ENCODE measurements at places on chromosomes 16 and 17.

DNA sequence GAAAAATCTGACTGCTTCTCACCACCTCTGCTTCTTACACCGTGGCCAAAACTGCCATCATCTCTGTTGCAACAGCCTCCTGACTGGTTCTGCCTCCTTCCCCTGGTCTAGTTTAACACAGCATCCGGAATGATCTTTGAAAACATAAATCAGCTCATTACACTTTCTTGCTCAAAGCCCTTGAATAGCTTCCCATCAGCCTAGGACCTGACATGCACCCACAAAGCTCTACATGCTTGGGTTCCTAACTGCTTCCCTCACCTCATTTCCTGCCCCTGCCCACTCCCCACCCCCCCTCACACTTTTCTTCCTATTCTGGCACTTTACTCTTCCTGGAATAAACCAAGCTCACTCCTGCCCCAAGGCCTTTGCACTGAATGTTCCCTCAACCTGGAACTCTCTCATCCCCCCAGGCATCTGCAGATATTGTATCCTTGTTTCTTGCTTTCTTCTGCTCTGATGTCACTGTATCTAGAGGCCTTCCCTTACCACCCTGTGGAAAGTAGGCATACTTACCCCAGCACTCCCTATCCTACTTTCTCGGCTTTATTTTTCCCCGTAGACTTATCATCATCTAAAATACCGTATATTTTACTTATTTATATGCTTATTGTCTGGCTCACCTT, 112.4 kb downstream of the FTO start:
- no peak for DNase-seq

DNA sequence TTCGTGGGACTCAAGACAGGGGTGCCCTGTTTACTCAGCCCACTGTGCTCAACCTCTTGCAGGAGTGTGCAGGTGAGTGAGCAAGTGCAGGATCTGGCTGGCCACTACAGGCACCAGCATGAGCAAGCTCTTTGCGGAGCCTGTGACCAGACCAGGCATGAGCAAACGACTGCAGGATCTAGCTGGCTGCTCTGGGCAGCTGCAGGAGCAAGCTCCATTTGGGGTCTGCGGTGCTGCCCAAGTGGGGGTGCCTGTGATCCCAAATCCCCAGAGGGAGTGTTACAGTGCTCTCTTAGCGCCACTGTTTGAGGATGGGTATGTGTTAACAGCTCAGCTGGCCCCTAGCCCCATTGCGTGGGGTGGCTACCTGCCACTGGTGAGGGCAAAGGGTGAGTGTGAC, 2.4 kb downstream of the USP6 start:
- no peak for DNase-seq

DNA sequence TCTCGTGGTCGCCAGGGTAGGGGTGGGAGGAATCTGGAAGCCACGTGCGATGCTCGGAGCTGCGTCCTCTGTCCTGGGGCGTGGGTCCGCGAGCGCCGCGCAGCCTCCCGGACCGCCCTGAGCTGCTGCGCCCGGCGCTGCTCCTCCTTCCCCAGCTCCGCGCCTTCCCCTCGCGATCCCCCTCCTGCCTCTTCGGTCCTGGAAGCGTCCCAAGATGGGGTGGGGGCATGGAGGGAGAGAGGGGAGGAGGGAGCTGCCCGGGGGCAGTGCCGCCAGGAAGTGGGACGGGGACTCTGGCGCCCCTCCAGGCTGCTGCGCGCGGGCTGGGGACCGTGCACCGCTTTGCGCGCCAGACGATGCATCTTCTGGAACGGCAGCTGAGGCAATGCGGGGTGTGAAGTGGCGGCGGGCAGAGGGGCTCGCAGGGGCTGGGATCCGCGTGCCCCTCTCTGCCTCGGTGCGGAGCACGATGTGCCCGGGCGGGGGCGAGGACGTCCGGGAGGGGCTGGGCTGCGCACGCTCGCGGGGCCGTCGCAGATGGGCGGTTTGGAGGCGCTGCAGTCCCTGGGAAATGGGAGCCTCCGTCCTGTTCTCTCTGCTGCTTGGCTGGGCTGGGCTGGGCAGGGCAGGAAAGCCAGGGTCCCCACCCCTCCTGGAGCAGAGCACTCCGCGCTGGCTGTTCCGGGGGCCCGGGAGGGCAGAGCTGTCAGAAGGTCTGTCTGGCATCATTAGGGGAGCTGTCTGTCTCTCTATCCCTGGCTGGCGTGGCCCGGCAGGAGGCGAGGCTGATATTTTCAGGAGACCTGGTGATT, 388.0 kb downstream of the SEC14L1 start:
- peak; percentile 60 for DNase-seq

DNA sequence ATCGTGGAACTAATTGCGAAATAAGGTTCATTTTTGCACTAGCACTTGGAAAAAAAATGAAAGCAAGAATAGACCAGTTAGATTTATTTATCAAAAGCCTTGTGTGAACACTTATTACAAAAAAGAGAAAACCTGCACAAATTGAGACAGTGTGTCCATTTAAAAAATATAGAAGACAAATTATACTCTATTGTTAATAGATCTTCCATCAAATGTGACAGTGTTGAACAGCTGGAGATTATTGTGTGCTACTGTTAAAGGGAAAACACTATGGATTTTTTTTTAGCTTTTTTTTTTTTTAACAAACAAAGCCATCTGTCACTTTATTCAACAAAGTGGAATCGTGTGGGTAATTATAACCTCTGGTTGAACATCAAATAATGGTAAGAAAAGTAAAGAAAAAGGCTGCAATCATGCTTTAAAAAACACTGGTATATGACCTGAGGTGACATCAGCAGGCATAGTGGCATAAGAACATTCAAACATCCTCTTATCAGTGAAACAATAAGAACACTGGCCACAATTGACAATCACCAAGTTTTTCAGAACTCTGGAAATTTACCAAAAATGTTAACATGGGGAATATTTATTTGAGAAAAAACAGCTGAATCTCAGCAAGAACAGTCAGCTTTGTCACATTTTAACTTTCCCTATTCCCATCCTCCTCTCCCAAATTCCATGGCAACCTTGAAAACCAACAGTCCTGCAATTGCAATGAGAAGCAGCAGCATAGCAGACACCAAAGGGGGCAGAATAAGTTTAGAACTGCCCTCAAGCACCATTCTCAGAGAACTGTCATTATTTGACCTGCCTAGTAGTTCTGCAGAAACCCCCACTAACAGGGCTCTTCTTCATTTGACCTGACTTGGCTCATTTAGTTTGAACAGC, 442.3 kb upstream of the MON1B start:
- no peak for DNase-seq

DNA sequence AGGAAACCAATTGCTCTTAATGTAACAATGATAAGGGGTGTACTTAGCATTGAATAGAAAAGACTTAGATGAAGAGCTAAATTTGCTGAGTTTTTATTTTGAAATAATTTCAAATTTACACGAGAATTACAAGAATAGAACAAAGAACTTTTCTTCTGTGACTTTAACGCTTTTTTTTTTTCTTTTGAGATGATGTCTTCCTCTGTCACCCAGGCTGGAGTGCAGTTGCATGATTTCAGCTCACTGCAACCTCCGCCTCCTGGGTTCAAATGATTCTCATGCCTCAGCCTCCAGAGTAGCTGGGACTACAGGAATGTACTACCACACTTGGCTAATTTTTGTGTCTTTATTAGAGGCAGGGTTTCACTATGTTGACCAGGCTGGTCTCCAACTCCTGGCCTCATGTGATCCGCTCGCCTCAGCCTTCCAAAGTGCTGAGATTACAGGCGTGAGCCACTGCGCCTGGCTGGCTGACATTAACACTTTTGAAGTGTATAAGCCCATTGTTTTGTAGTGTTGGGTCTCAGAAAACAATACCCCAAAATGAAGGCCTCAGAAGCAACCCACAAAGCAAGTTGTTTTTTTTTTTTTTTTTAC, 2.1 kb downstream of the TEN1 start:
- DNase-seq: no peak

All from D721Med (cell line).